ENCODE measurements at places on chromosomes 11 and 22. TPM values are rescaled to one million over a fixed set of nuclear protein-coding genes. Genes with fewer than 3 reads are reported as not detected.
A peak's percentile ranks its signal among the peaks of the same experiment; 100 is the strongest.

The OR52H1 gene
- not detected for total RNA-seq

The GDPD5 gene
- 9.9 TPM for total RNA-seq

The CLDN25 gene
- total RNA-seq, result not detected

The VSIG2 gene
- total RNA-seq, result 13.6 TPM

GRCh38 chr11:61007383-61007955 lies 36.0 kb downstream of the CD6 start:
- no peaks in the 10 kb centered on the region for H3K36me3 ChIP-seq
- DNase-seq, result no peak
- H3K4me3 ChIP-seq, result no peak overlapping the region
- H3K27me3 ChIP-seq, result peaks cover 23% of the 10 kb centered on the region

DNA sequence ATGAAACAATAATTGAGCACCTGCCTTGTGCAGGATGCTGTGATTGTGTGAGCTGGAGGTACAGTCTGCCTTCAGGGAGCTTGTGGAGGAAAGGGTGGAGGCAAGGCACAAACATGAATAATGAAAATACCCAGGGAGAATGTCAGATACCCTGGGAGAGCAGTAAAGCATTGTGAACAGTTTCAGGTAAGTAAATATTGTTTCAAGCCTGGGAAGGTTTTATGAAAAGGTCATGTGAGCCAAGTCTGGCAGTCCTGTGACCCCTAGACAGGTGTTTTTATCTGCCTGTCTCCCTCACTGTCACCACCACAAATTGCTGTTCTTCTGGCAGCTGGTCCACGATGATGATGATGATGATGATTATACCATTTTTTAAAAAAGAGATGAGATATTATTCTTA lies 32.0 kb downstream of the SPECC1L start:
- H3K4me3 ChIP-seq, result peak overlapping the region; percentile 4
- no peaks in the 10 kb centered on the region for H3K27me3 ChIP-seq
- H3K36me3 ChIP-seq, result peaks cover 37% of the 10 kb centered on the region
- DNase-seq, result peak; percentile 60
- H3K4me1 ChIP-seq, result peaks cover 56% of the 10 kb centered on the region
- peak overlapping the region; percentile 85 for H3K27ac ChIP-seq

GRCh38 chr22:19172213-19173046 lies 6.1 kb downstream of the SLC25A1 start:
- DNase-seq, result no peak
- peaks cover 6% of the 10 kb centered on the region for H3K27me3 ChIP-seq
- peaks cover 32% of the 10 kb centered on the region for H3K4me1 ChIP-seq

GRCh38 chr11:45021692-45022141 lies 71.0 kb upstream of the TP53I11 start:
- peaks cover 17% of the 10 kb centered on the region for H3K27me3 ChIP-seq
- no peak overlapping the region for H3K4me3 ChIP-seq
- no peaks in the 10 kb centered on the region for H3K4me1 ChIP-seq
- H3K36me3 ChIP-seq, result no peaks in the 10 kb centered on the region
- no peak overlapping the region for H3K27ac ChIP-seq
- no peak for DNase-seq

DNA sequence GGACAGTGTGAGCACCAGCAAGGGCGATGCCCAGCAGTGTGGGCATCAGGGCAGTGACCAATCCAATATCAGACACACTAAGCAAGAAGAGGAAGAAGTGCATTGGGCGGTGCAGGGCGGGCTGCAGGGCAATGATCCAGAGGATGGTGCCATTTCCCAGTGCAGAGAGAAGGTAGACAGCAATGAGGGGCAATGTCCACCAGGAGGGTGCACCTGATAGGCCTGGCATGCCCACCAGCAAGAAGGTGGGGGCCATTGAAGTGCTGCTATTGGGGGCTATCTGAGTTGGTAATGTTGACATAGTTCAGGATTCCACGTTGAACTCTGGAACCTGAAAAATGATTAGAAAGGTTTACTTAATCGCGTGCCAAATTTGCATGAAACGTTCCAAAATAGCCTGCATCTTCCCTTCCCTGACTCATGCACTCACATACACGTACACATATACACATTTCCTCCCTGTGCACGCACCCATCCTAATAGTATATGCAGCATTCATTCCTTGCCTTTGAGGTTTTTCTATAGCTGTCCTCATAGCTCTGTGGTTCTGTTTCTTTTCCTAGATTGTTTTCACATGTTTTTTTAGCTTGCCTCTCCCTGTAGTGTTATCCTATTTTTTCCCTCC lies at the start of gene OR51S1:
Gene OR51S1, minus strand, starts transcription at position 301 of the 625 bp plus-strand sequence. Its CDS starts 0 bp downstream, at position 301.
- no peaks in the 10 kb centered on the region for H3K27me3 ChIP-seq
- H3K4me1 ChIP-seq, result no peaks in the 10 kb centered on the region
- DNase-seq, result no peak
- no peak within 1 kb of the TSS for H3K27ac ChIP-seq
- H3K36me3 ChIP-seq, result no peaks in the 10 kb centered on the region
- H3K4me3 ChIP-seq, result no peak within 1 kb of the TSS

DNA sequence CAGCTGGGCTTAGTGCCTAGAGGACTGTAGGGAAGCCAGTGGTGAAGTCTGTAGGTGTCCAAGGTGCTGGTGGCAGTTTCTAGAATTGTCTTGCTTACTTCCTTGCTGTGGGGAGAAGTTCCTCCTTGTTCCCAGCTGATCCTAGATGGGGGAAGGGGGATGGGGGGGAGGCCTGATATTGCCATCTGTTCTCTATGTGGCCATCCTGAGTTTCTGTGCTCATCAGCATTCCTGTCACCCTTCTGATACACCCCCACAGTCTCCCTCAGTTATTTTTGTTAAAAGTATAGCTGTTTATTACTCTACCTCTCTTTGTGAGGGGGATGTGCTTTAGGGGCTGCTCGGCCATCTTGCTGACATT lies 36.5 kb downstream of the MADD start:
- H3K4me3 ChIP-seq, result no peak overlapping the region
- no peak overlapping the region for H3K27ac ChIP-seq
- no peaks in the 10 kb centered on the region for H3K4me1 ChIP-seq
- DNase-seq, result no peak

GRCh38 chr22:44941207-44941606 lies 68.6 kb downstream of the PHF21B start:
- no peaks in the 10 kb centered on the region for H3K36me3 ChIP-seq
- peaks cover 100% of the 10 kb centered on the region for H3K27me3 ChIP-seq
- no peak for DNase-seq
- H3K4me1 ChIP-seq, result no peaks in the 10 kb centered on the region
- no peak overlapping the region for H3K4me3 ChIP-seq

DNA sequence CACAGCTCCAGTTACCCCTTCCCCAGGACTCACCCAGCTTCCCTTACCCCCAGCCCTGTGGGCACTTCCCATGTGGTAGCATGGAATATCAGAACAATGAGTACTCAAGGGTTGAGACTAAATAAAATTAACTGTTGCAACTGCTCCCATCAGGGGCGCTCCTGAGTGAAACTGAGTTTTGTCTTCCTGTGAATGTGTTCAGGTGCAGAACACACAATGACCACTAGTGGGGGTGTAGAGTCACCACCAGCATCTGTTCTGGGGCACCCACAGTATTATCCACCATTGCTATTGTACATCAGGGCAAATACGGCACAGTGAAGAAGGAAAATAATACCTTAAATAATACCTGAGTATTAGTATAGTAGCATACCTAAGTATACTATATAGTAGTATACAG lies 689.7 kb downstream of the TBC1D22A start:
- no peak overlapping the region for H3K27ac ChIP-seq
- no peak for DNase-seq
- peaks cover 89% of the 10 kb centered on the region for H3K27me3 ChIP-seq
- no peaks in the 10 kb centered on the region for H3K36me3 ChIP-seq

GRCh38 chr11:45150301-45150700 lies 3.9 kb downstream of the PRDM11 start:
- no peaks in the 10 kb centered on the region for H3K36me3 ChIP-seq
- no peak for DNase-seq
- no peak overlapping the region for H3K27ac ChIP-seq
- H3K4me3 ChIP-seq, result no peak overlapping the region

DNA sequence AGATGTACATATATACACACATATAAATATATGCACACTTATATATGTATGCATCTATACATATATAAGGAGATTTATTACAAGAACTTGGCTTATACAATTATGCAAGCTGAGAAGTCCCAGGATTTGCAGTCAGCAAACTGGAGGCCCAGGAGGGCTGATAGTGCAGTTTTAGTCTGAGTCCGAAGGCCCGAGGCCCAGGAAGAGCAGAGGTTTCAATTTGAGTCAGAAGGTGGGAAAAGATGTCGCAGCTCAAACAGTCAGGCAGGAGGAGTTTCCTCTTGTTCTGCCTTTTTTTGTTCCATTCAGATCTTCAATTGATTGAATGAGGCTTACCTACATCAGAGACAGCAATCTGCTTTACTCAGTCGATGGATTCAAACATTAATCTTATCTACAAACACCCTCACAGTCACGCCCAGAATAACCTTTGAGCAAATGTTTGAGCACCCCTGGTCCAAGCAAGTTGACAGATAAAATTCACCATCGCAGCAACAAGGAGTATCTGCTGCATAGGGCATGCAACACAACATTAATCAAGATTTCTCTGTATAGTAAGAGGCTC lies 4.0 kb upstream of the SGSM1 start:
- no peaks in the 10 kb centered on the region for H3K36me3 ChIP-seq
- no peak overlapping the region for H3K27ac ChIP-seq
- no peak for DNase-seq
- H3K27me3 ChIP-seq, result peaks cover 7% of the 10 kb centered on the region
- no peaks in the 10 kb centered on the region for H3K4me1 ChIP-seq

- no peak overlapping the region for H3K4me3 ChIP-seq
- no peaks in the 10 kb centered on the region for H3K27me3 ChIP-seq
- H3K4me1 ChIP-seq, result peaks cover 13% of the 10 kb centered on the region
- H3K27ac ChIP-seq, result no peak overlapping the region
- DNase-seq, result peak; percentile 87
- no peaks in the 10 kb centered on the region for H3K36me3 ChIP-seq
These were observed 57.6 kb downstream of the FBXO7 start for GRCh38 chr22:32531931-32532819.

Data from PC-9 (cell line).